ENCODE measurements at places on chromosomes 11 and 22. TPM values are rescaled to one million over a fixed set of nuclear protein-coding genes. Genes with fewer than 3 reads are reported as not detected.
A peak's percentile ranks its signal among the peaks of the same experiment; 100 is the strongest.

Gene RTN4RL2
- total RNA-seq = not detected

GRCh38 chr22:20380486-20380885 is 13.5 kb upstream of the ZNF74 start:
- no peak for DNase-seq

DNA sequence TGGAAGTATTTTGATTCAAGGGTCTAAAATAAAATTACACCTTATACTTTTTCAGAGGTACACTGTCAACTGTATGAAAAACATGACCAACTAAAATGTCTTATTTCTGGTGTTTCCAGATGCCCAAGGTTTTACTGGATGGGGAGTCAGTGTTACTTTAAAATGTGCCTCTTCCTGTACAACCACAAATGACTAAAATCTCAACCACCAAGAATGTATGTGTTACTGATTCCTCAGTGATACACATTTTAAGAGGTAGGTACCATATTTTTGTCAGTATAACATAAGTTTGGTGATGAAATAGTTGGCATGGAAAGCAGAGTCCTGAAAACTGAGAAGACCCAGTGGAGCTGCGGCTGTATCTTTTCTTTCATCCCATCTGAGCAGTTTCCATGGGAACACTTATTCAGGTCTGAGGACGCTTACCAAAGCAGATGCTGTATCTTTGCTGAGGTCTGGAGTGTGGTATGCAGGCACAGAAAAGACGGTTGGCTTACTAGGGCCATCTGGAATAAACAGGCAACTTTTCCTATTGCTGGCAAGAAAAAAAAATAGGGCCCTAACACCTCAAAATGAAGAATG is 21.2 kb upstream of the TP53AIP1 start:
- DNase-seq = peak; percentile 73

Gene ROBO3
- total RNA-seq = 17.3 TPM

GRCh38 chr22:36156515-36157419 is 3.8 kb downstream of the APOL3 start:
- DNase-seq = peak; percentile 73

Gene OR10D3
- total RNA-seq = 0.24 TPM

DNA sequence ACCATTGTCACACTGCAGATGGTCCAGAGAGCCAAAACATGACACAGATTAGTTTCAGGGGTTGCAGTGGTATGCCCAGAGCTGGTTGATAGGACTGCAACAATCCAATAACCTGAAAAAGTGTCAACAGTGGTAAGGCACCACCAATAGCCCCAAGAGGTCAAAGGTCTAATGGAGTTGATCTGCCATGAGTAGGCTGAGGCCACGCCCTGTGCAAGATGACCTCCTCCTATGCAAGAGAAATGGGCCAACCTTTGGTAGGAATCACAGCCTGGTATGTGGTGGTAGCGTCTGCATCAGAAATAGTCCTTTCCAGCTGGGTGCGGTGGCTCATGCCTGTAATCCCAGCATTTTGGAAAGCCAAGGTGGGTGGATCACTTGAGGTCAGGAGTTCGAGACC is 19.6 kb downstream of the GUCD1 start:
- DNase-seq = no peak

GRCh38 chr11:132499661-132500060 is 1032.6 kb downstream of the OPCML start:
- no peak for DNase-seq

DNA sequence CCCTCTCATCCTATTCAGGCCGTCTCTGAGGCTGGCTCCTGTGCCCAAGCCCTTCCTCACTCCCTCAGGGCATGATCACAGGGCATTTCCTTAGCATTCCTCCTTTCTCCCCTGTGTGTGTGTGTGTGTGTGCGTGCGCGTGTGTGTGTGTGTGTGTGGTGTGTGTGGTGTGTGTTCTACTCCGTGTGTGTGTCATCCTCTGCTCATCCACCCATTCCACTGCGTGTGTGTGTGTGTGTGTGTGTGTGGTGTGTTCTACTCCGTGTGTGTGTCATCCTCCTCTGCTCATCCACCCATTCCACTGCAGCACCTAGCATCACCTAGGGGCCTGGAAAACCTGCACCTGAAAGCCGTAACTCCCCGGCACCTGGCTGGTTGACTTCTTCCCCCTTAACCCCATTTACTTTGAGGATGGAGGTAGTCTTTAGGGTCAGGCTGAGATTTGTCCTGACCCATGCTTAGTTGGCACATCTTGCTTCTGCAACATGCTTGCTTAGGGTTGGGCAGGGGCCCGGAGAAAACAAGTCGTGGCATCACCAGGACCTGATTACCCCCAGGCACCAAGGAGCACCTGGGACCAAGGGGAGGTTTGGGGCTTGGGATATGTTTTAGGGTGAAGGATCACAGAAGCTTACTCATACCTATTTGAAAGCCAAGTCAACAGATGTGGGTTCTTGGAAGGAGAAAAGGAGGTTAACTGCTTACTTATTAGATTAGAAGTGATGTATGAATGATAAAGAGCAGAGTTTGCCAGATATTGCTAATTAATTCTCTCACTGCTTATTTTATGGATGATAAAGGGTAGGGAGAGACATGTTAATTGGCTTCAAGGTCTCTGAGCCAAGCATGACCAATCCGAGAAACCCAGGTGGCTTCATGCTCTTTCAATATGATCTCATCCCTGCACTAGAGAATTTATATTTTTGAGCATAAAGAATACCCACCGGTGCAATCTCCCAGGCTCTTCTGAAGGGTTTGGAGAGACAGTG is 18.9 kb downstream of the TIMP3 start:
- no peak for DNase-seq

GRCh38 chr22:31475800-31476199 is 13.8 kb downstream of the EIF4ENIF1 start:
- DNase-seq = no peak

DNA sequence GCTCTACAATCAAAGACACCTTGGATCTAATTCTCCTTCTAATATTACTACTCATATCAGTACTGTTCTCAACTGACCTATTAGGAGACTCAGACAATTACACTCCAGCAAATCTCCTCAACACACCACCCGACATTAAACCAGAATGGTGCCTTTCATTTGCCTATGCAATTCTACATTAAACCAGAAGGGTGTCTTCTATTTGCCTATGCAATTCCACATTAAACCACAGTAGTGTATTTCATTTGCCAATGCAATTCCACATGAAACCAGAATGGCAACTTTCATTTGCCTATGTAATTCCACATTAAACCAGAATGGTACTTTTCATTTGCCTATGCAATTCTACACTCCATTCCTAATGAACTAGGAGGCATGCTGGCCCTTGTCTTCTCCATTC is 15.3 kb upstream of the APOL3 start:
- no peak for DNase-seq

Gene MMP13
- not detected for total RNA-seq

GRCh38 chr22:27197618-27198017 is 540.2 kb downstream of the MIAT start:
- no peak for DNase-seq

DNA sequence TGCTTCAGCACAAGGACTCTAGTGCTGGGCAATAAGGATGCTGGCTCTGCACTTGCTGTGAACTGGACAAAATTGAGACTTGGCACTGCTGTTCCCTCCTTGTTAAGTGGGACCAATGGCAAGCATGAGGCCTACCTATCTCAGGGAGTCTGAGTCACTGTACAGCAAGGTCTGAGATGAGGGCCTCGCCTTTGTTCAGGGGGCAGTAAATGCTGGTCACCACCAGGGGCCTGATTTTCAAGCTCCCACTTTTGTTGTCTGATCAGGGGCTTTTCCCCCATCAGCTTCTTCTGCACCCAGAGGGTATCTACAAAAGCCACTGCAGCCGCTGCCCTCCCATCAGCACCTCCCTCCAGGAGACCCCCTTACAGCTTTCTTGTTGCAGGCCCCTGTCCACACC is 22.8 kb downstream of the DHCR7 start:
- DNase-seq = no peak

Gene SCGB1A1
- total RNA-seq = not detected

- DNase-seq = no peak
Observed at GRCh38 chr11:65744026-65744698, 23.6 kb upstream of the RNASEH2C start.

GRCh38 chr11:13008625-13009475 is at the start of gene RASSF10:
Gene RASSF10 (plus strand): TSS chr11:13009316. CDS start chr11:13009577, 261 bp downstream.
- DNase-seq = peak; percentile 58

DNA sequence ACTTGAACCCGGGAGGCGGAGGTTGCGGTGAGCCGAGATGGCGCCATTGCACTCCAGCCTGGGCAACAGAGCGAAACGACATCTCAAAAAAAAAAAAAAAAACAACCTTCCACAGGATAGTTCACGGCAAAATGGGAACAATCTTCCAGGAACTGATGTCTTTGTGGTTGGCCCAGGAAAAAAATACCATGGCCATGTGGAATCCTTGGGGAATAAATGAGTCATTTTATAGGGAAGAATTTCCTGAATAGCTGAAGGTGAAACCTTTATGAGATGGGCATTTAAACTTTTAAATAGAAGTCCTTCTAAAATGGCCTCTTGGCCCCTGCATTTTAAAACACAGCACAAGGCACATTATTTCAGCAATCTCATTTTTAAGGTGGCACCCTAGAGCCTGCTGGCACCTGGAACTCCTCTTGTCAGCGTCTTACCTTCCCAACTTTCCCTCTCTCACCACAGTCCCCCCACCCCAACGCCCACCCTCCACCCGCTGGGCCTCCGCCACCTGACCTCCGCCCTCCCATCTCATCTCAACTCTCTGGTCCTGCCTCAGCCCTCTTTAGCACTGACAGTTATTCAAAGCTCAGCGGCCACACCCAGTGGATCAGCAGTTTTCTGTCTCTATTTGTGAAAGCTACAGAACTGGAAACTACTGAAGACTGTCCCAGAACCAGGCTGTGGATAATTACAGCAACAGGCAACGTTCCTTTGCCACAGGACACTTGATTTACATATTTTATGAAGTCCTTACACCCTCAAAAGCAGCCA is 43.1 kb downstream of the SCGB1A1 start:
- DNase-seq = peak; percentile 74

- DNase-seq = no peak
Observed at GRCh38 chr11:68372625-68373024, 60.2 kb downstream of the LRP5 start.

Gene TRIM29
- total RNA-seq = 39.7 TPM

Gene CATSPERZ
- not detected for total RNA-seq

DNA sequence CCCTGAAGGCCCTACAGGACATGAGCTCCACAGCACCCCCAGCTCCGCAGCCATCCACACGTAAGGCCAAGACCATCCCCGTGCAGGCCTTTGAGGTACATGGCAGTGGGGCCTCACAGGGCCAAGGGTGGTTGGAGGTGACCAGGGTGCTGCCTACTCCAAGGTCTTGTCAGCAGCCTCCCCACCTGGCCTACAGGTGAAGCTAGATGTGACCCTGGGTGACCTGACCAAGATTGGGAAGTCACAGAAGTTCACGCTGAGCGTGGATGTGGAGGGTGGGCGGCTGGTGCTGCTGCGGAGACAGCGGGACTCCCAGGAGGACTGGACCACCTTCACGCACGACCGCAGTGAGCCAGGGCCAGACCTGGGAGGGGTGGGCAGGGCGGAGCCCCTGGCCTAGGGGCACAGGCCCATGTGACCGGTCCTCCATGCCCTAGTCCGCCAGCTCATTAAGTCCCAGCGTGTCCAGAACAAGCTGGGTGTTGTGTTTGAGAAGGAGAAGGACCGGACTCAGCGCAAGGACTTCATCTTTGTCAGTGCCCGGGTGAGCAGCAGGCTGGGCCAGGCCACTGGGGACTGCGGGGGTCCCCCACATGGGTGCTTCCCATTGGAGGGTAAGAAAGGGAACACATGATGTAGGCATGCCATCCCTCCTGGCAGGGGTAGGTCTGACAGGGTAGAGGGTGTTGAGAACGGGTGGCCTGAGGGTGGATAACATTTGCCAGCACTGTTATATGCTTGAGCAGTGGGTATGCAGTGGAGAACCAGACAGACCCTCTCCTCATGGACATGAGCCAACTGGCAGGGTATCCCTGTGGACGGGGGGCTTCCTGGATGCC is 5.6 kb downstream of the INPPL1 start:
- no peak for DNase-seq

Gene TSSK2
- total RNA-seq = 1.4 TPM

- no peak for DNase-seq
Observed at GRCh38 chr22:46078241-46079092, 71.9 kb upstream of the PPARA start.

DNA sequence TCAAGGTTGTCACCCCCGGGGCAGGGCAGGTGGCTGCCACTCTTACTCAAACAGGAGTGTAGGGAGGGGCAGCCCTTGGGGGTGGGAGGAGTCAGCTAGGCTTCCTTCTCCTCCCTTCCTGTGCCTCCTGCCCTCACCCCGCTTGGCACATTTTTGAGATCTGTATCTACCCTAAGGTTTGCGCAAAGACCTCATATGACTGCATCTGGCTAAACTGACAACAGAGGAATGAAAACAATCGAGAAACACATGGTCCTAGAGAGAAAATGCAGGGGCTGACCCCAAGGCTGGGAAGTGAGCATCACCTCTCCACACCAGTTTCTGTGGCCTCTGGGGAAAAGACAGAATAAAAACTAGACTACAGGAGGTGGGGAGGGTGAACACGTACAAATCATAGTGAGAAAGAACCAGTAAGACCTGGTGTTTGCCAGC is 28.1 kb downstream of the IGSF9B start:
- DNase-seq = no peak

Gene NAALAD2
- total RNA-seq = 7.2 TPM

- DNase-seq = no peak
Observed at GRCh38 chr11:114820621-114821020, 142.3 kb downstream of the NXPE2 start.

- DNase-seq = peak; percentile 41
Observed at GRCh38 chr11:108117746-108118371, 3.5 kb upstream of the ACAT1 start.

Gene OR8G1
- total RNA-seq = 1.9 TPM

DNA sequence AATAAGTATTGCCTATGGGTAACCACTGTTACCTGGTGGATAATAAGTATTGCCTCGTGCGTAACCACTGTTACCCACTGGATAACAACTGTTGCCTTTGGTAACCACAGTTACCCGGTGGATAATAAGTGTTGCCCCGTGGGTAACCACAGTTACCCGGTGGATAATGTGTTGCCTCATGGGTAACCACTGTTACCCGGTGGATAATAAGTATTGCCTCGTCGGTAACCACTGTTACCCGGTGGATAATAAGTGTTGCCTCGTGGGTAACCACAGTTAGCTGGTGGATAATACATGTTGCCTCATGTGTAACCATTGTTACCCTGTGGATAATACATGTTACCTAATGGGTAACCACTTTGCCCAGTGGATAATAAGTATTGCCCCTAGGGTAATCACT is 9.8 kb upstream of the NXPE4 start:
- DNase-seq = no peak

Measured in umbilical cord (tissue), 2 donors.